M059J (cell line): ENCODE measurements at places on chromosomes 1 and 21.
A peak's percentile ranks its signal among the peaks of the same experiment; 100 is the strongest.

DNA sequence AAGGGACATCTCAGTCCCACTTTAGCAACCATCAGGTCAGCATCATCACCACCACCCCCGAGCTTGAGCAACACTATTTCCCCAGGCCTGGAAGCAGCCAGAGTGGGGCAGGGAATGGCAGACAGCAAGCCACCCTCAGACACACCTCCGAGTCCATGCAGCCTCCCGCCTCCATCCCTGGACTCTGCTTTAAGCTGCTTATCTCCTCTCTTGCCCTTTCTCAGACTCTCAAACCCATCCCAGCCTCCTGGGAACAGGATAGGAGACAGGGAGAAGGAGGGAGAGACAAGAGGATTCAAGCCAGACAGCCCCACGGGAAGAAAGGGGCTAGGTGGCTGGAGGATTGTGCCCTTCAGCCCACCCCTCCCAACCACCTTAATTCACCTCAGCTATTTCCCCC lies 1.7 kb downstream of the PIAS3 start:
- no peak for DNase-seq

- no peak for DNase-seq
Observed at GRCh38 chr21:41821081-41821755, 54.4 kb upstream of the RIPK4 start.

DNA sequence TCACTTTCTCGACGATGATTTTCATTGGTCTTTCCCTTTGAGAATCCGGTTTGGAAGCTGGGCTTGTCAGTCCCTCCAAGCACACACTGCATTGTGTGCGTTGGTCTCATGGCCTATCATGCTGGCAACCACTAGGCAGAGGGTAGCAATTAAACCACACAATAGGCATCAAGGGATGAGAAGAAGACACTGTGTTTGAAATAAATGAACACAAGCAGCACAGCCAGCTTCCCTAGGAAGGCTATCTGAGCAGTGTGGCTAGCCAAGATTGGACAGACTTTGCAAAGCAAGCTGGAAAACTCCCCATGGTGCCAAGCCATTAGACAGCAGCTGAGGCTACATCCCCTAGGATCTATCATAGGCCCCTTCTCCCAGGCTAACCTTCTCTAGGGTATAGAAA lies 288.7 kb downstream of the NUF2 start:
- no peak for DNase-seq

DNA sequence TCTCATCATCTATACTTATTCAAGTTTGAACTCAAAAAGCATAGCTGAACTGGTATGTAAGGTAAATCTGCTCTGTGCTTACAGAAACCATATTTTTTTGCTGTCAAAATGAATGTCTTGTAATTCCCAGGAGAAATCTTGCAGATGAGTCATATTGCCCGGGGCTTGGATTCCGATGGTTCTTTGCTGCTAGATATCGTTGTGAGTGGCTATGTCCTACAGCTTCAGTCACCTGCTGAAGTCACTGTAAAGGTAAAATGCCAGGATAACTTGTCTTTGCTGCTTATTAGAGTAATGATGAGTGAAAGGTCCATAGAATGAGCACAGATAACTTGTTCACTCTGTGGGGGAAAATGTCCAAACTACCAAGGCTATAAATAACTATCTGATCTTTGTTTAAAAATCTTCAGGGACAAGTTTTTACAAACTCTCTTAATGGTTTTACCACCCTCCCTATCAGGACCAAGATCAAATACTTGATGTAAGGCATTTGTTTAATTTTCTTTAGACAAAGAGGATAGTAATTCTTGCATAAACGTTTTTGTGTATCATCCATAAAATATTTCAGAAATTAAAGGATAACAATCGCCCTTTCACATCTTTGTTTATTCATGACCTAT lies 222.3 kb downstream of the TPR start:
- DNase-seq: peak; percentile 95

GRCh38 chr1:201436393-201436792 lies 14.9 kb upstream of the TNNI1 start:
- DNase-seq: peak; percentile 28

GRCh38 chr1:150973836-150974579 lies 627 bp downstream of the CERS2 start:
- DNase-seq: peak; percentile 31

GRCh38 chr1:210800756-210801155 lies 333.2 kb downstream of the KCNH1 start:
- DNase-seq: no peak

DNA sequence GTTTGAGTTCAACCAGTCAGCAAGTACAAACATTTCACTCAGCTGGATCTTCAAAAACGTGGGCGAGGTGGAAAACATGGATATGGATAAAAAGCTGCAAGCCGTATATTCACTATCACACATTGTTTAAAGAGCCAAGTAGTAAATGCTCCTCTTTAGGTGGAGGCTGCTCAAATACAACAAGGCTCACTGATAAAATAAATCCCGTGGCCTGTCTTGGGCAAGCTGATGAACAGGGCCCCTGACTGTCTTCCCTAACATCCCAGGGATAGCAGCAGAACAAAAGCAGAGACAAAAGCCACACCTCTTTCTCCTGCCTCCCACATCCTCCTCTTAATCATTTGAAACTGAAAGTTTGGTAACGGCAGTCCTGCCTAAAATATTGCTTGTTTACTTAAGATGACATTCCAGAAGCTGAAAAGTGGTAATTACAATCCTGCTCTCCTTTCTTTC lies 357.7 kb downstream of the TTLL7 start:
- peak; percentile 42 for DNase-seq

DNA sequence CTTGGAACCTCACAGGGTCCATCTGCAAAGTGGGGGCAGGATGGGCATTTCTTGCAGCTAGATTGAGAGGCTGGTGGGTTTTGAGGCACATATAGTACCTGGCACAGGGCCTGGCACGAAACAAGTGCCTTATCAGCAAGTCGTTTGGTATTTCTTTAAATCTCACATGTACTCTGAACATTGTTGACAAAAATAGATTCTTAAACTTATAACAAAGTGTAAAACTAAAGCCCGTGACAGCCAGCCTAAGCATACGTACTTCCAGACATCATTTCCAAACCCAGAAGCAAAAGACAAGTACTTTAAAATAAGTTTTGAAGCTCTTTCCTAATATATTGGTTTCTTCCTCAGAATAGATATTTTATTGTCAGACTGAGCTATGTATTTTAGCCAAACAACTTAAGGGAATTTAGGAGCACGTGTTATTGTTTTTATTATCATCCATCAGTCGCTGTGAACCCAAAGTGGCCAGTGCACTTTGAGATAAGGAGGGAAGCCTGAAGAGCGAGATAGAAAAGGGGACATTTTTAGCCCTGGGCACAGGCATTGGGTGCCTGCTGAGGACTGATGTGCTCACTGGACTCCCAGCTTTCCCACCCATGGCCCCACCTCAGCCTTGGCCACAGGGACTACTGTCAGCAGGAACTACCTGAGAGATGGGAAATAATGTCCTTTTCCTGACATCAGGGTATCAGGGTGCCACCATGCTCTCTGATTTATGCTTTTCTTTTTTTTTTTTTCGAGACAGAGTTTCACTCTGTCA lies 3.0 kb downstream of the FBLIM1 start:
- DNase-seq: no peak

DNA sequence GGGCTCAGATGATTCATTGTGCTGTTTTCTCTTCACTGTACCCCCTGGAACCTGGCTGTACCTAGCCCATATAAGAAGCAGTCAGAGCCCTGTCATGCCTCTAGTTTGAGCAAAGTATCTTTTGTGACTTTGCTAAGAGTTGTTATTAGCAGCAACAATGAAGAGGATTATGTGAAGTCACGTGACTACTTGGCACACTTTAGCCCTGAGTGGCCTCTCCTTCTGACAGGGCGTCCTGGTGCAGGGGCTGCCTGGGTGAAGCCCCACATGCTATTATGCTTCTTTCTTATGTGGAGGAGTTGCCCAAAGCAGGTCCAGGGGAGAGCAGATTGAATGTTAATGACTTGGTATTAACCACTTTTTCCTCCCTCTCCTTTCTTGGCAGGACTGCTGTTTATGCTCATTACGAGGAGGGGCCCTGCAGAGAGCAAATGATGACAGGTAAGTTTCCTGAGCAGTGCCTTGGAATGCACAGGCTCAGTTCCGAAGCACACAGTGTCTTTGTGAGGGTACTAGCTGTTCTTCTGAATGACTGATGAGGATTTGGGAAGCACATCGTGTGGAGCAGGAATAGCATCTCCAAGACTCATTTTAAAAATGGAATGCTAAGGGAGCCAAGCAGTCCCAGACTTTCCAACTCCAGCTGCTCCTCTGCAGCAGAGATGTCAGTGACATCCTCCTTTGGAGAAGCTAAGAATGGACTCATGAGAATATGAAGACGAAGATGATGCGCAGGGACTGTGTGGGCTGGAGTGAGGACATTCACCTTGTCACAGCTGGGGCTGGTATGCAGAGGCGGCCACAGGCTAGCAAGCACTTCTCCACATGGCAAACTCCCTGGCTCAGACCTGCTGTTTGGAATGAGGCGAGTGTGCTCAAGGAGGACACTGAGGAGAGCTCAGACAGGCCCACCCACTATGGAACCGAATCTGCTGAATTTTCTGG lies 15.2 kb upstream of the ST3GAL3 start:
- no peak for DNase-seq

DNA sequence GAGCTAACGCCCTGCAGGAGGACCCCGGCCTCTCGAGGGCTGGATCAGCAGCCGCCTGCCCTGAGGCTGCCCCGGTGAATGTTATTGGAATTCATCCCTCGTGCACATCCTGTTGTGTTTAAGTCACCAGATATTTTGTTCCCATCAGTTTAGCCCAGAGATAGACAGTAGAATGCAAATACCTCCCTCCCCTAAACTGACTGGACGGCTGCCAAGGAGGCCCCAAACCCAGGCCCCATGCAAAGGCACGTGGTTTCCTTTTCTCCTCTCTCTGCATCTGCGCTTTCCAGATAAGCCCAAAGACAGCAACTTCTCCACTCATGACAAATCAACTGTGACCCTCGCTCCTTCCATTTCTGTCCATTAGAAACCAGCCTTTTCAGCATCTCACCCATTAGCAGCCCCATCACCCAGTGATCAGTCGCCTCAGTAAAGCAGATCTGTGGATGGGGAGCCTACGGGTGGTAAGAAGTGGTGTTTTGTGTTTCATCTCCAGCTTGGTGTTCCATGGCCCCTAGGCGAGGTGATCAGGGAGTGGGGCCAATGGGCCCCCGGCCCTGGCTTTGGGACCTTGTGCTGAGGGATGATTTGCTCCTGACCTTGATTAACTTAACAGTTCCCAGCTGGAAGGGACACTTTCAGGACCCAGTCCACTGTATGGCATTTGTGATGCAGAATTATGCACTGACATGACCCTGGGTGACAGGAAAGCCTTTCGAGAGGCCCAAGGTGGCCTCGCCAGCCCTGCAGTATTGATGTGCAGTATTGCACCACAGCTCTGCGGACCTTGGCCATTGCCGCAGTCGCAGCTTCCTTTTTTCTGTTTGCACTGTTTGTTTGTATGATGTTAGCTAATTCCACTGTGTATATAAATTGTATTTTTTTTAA lies 5.2 kb downstream of the NPPA start:
- no peak for DNase-seq

DNA sequence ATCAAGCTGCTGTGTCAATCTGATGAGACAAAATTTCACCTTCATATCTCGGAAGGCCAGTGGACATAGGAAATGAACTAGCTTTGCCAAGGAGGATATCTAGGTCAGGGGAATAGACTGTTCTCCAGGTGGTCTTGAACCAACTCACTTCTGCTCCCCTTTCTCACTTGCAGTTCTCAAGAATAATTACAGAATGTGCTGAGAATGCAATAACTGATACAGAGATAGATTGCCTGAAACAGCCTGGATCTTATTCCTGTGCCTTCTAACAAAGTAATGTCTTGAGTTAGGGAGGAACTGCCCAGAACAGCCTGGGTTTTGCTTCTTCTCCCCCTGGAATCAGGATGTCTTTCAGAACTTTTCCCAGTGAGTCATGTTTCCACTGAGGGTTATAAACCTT lies 636.7 kb downstream of the KCNT2 start:
- DNase-seq: no peak

- DNase-seq: no peak
Observed at GRCh38 chr21:46100906-46101305, 3.0 kb downstream of the COL6A2 start.

DNA sequence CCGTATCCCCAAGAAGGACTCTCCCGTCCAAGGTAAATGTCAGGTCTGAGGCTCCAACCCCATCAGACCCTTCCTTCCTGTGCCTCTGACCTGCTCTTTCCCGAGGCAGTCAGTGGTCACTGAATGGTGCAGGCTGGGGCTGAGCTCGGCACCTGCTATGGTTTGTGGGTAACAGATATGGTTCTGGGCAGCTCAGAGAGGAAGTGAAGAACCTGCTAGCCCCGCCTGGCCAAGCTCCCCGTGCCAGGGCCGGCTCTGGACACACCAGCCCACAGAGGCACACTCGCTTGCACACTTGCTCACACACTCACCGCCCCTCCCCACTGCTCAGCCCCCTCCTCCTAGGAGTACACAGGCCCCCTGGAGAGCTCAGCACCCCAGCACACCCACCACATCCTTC lies 16.4 kb downstream of the NCMAP start:
- no peak for DNase-seq

GRCh38 chr1:156711011-156711817 lies 5.8 kb upstream of the CRABP2 start:
- peak; percentile 42 for DNase-seq

- no peak for DNase-seq
Observed at GRCh38 chr1:41656068-41656467, 171.6 kb upstream of the EDN2 start.

GRCh38 chr1:102593276-102593675 lies 515.0 kb downstream of the COL11A1 start:
- peak; percentile 25 for DNase-seq

DNA sequence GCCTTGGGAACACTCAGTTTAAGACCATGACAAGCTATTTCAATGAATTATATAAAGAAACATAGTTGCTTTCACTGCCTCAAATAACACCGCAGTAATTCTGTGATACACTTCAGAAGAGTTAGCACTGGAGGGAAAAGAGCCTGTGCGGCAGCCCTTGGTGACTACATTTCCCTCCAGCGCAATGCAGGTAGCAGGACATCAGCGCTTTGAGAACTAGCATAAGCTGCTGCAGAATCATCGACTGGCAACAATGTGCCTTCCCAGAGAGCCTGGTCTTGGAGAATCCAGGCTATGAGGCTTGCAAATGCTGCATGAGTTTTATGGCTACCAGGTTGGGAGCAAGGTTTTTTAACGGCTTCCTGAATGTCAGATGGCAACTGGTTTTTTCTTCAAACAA lies 7.5 kb downstream of the NRIP1 start:
- DNase-seq: no peak

GRCh38 chr21:25967181-25967900 lies 203.2 kb downstream of the APP start:
- DNase-seq: peak; percentile 46

GRCh38 chr1:208461680-208462079 lies 217.5 kb upstream of the PLXNA2 start:
- DNase-seq: no peak

GRCh38 chr1:14742181-14742980 lies 143.9 kb downstream of the KAZN start:
- DNase-seq: peak; percentile 95
